ENCODE measurements at places on chromosomes 3 and 15.

GRCh38 chr3:5972586-5972985, 785.1 kb downstream of the EDEM1 start:
- no peak for DNase-seq

DNA sequence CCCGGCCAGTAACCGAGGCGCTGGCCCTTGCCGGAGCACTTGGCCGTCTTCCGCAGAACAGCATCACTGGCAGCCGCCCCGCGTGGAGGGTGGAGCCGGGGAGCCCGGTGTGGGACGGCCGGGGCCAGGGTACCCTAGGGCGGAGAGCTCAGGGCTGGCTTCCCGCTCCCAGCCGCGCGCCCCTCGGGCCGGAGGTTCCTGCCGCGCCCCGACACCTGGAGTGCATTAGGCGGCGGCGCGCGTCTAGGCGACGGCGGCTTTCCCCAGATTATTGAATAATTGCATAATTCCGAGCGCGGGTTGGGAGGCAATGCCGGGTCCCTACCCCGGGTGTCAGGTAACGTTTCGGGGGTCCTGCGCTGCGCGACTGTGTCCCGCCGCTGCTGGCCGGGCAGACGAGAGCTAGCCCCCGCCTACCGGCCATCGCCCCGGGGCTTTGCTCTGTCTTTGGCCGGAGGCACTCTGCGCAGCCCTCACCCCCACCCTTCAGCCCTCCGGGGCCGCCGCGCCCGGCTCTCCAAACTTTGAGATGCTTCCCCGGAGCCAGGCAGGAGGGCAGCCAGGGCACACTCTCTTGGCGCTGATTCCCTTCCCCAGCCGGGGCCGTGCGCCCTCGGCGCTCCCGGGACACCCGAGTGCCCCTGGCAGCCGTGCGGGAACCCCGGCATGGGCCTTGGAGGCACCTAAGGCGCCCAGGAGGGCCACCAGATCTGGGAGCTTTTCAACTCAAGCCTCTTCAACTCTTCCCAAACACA, 749 bp downstream of the ITGA11 start:
- no peak for DNase-seq

GRCh38 chr3:188574885-188575284, 420.9 kb downstream of the LPP start:
- DNase-seq: no peak

GRCh38 chr3:122000936-122001605, 21.0 kb downstream of the ILDR1 start:
- no peak for DNase-seq

DNA sequence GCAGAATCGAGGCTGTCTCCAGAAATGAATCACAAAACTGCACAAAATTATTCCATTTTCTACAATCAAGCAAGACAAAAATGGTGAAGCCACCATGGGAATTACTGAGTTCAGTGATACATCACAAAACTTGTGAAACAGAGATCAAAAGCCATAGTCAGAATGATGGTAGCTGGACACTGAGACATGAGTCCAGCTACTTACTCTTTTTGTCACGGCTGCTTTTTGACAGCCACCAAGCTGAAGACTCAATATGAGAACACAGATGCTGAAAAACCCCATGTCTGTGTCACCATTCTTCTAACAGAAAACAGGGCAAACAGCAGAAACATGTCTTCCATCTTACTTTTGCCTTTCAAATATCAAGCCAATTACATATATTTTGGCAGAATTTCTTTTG, 237.6 kb downstream of the LPP start:
- DNase-seq: no peak

DNA sequence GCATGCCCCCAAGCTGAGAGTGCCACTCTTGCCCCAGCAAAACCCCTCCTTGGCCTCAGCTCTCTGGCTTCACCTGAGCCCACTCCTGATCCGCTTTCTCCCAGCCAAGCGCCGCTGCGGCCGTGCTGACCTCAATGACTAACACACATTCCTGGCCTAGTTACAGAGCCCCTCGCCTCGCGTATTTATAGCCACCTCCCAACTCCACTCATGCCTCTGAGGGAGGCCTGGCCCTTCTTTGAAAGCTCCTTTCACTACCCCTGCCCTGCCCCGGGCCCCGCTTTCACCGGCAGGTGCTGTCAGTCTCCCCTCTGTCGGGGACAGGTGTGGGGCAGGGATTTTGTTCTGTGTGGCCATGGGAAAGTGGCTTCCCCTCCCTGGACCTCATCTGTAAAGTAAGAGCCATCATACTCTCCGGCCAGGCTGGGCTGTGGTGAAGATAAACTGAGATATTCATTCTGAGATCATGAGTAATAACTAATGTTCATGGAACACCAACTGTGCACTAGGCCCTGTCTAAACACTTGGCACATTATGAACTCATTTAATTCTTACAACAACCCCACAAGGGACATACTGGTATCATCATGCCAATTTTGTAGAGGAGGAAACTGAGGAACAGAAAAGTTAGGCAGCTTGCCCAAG, 13.2 kb upstream of the ATP2B2 start:
- no peak for DNase-seq

GRCh38 chr15:38622304-38622703, 57.7 kb upstream of the RASGRP1 start:
- no peak for DNase-seq

DNA sequence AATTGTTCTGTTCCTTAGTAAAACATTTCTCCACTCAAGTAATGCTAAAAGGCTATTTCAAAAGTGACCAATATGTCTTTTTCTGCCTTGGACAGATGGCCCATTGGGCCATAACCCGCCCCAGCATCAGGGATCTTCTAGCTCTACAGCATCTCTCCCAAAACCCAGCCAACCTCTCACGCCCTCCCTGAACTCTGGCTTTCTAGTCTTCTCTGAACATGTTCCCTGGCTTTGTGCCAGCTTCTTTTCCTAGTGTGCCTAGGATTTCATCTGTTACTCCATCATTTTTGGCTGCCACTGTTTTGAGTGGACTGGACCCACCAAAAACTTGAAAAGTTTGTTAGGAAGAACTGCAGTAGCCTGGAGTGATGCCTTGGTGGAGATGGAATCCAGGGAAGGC, 30.7 kb downstream of the TRPM1 start:
- no peak for DNase-seq

- DNase-seq: no peak
These were observed 78.1 kb downstream of the P3H2 start for GRCh38 chr3:190042558-190042957.

DNA sequence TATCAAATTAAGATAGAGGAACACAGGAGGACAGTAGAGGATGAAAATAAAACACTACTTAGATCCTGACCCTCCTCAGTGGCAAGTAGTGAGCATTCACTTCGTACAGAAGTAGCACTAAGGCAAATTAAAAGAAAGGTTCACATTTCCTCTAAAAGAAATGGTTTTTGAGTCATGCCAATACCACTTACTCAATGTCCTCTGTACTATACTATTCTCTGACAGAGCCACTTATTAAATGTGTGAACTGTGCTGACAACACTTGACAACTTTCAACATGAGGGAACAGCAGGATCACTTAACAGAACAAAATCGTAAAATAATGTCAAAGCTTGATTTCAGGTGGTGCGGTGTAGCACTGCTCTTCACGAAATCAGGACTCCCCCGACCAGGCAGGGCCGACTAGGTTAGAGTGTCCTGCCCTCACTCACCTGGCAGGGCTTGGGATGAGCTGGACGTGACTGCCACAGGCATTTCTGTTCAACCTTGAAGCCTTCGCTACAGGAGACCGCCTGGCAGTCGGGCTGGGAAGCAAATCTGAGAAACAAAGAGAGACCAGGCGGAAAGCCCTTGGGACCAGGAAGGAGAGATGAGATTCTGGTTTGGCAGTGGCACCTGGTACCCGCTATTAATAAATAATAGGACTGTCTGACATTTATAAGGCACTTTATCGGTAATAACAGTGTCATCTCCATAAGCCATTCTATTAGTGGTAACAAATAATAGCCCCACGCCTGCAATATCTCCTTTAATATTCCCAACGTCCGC, 611 bp upstream of the SLC27A2 start:
- DNase-seq: no peak

GRCh38 chr3:45642731-45643152, 46.5 kb upstream of the SACM1L start:
- DNase-seq: no peak

GRCh38 chr3:19220311-19220710, 72.0 kb downstream of the KCNH8 start:
- no peak for DNase-seq

GRCh38 chr15:70063980-70064379, 33.7 kb downstream of the TLE3 start:
- no peak for DNase-seq

DNA sequence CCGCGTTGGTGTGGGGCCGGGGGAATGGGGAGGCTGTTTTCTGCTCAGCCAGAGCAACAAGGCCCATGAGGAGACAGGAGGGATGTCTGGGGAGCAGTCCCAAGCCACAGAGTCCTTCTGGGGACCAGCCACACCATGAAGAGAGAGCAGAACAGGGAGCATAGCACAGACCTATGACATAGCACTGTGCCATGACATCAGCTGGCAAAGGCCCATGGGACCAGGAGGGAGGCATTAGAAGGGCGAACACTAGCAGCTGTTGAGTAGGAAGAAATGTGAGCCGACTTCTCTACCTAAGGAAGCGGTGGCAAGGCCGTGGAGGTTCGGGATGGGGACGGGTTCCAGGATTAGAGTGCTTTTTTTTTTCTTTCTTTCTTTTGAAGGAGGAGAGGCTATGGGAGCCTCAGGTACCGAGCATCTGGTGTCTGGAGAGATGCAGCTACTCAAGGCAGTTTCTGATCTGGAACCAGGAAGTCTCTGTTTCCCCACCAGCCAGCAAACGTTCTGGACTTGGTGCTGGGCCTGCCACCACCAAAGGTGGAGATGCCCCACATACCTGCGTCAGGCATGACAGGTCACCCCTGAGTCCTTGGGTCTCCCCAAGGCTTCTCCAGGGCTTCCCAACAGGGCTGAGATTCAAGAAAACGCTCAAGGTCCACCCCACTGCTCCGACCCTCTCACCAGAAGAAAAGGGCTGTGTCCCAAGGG, 77.3 kb upstream of the CGNL1 start:
- no peak for DNase-seq

DNA sequence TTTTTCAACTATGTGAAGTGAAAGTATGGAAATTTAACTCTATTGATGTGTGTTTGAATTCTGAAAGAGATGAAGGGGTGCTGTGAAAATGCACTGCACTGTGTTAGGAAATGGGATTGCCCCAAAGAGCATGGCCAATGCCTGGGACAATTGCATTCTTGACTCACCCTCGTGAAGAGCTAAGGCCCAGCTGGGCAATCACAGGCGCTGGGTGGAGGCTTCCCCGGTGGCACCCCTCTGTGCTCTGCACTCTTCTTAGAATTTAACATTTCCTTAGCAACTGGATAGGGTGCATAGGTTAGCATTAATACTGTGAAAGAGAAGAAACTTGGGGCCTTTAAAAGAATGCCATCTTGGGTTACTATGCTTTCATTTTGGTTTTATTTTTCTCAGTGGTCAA, 179.9 kb upstream of the GOLIM4 start:
- DNase-seq: no peak

GRCh38 chr15:94236608-94237007, 5.2 kb downstream of the MCTP2 start:
- no peak for DNase-seq

DNA sequence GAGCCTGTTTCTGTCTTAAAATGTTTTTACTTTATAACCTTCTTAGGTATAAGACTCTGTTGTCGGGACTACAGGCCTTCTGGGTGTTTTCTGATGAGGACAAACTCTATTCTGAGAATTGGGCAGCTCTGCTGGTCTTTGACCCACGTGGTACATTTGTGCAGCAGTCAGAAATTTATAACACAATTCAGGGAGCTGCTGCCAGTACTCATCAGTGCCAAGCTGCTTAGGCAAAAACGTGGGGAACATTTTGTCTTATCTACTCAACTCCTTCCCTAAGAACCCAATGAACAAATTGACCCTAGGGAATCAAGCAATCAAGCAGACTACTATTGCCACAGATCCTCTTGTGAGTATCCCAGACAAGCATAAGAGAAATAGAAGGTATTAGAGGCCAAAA, 180.7 kb upstream of the PDZRN3 start:
- DNase-seq: no peak

GRCh38 chr3:128266453-128266852, 113.2 kb downstream of the EEFSEC start:
- no peak for DNase-seq

- no peak for DNase-seq
These were observed 74.3 kb downstream of the LARS2 start for GRCh38 chr3:45462522-45463265.

- no peak for DNase-seq
These were observed 88.5 kb upstream of the PFN2 start for GRCh38 chr3:150059241-150059640.
